ENCODE measurements at places on chromosomes 7 and 10. TPM values are rescaled to one million over a fixed set of nuclear protein-coding genes. Genes with fewer than 3 reads are reported as not detected.

The MEOX2 gene
- 47.8 TPM for total RNA-seq

The LIPJ gene
- total RNA-seq, result 0.09 TPM

The HOXA10 gene
- 27.6 TPM for total RNA-seq

The TMEM176A gene
- not detected for total RNA-seq

The DIP2C gene
- 10.7 TPM for total RNA-seq

The SPDYE16 gene
- total RNA-seq, result 0.22 TPM

DNA sequence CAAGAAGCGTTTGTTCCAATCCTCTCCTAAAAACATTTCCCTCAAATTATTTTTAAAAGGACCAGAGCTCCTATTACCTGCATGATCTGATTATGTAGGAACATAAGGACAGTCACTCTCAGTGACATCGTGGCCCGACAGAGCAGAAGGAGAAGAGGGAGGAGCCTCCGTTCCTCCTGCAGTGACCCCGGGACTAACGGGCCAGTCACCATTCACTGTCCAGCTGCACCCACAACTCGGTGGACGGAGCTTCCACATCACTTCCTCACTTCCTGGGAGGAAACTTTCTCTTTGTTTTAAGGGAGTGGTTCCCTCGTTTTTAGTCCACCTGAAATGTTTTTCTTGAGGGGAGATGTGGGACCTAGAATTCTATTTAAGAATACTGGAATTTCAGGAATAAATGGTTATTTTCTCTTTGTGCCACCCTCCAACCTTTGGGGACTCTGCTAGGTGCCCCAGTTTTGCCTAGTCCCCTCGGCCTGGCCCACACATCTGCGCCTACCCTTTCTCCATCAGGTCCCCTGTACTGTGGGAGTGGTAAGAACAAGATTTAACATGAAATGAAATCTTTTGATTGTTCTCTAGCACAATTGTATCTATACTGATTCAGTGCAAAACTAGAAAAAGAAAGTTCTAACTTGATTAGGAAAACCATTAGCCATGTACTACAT is 173.5 kb upstream of the RNF32 start:
- DNase-seq, result no peak

- DNase-seq, result peak; percentile 64
These were observed 39.0 kb downstream of the ADK start for GRCh38 chr10:74189999-74190421.

GRCh38 chr7:94050046-94050445 is 45.9 kb upstream of the BET1 start:
- DNase-seq, result no peak

- DNase-seq, result no peak
These were observed 42.1 kb downstream of the MDH2 start for GRCh38 chr7:76089865-76090475.

- peak; percentile 75 for DNase-seq
These were observed 47.8 kb downstream of the CPEB3 start for GRCh38 chr10:92242910-92243671.

DNA sequence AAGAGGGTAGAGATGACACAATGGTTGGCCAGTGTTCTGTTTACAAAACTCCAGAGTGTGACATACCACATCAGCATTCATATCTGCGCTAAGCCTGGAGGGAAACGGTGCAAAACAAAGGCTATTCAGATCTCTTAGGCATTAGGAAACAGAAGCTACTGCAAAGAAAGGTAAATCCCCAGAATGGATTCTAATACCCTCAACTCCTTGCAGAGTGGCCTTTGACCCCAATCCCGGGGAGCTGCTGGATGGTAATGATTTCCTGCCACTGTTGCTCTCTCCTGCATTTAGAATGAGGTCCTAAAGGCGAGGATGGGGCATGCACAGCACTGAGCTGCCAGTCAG is 65.2 kb downstream of the AOAH start:
- DNase-seq, result no peak

DNA sequence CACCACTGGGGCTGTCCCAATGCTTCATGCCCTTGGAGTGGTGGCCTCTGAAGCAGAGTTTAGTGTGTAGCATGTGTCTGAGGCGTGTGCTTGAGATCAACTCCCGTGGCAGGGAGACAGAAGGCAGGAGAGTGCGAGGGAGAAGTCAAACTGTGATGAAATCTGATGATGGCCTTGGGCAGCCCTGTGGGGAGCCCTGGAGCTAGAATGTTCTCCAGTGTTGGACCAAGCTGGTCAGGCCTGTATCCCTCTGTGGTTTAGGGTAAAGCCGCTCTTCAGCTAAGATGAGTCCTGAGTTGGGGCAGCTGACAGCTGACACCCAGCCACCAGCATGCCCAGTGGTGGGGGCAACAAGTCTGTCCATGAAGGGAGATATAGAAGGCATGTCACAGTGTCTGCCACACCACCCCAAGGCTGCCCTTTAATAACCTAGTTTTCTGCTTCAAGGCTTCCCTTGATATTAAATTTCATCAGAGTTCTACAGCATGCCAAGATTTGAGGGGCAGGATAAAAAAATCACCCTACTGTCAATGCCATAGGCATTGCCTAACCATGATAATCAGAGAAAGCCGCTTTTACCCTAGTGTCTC is 170.5 kb upstream of the SVIL start:
- no peak for DNase-seq

- DNase-seq, result no peak
These were observed 68.8 kb upstream of the SDK1 start for GRCh38 chr7:3232228-3232627.

DNA sequence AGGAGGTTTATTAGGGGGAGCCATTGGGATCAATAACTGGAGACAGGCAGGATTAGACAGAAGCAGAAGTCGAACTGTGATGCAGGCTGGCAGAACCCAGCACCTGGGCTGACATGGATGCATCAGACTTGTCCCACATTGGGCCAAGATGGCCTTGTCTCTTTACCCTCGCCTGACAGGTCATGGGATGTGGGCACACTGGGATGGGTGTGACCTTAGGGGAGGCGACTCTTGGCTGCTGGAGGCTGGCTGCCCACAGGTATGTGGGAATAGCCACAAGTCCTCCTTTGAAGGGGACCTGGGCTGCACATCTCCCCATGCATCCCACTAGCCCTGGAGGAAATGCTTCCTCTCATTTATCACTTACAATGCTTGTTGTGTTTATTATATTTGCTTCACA is 17.3 kb downstream of the NFE2L3 start:
- DNase-seq, result no peak

DNA sequence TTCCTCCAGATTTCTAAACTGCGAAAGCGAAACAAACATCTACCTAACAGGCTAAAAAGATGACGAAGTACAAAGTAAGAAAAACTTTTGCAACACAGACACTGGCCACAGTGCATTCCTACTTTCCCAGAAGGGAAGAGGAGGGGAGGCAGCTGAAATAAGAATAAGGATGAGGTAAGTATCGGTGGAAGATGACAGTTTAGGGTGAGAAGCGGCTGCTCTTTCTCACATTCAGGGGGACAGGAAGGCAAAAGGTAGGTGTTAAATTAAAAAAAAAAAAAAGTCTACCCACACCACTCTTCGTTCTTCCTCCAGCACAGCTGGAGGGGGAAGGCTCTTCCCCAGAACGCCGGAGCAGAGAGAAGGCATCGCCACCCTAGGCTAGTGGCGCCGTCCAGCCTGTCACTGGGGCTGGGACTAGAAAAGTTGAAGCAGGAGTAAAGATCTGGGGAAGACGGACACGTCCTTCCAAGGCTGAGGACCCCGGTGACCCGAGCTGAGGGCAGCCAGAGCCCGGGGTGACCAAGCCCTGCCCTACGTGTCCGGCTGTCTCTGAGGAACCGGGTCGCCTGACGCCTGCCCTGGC is 846 bp downstream of the DNAJC1 start:
- no peak for DNase-seq

- no peak for DNase-seq
These were observed 205.2 kb upstream of the PDE1C start for GRCh38 chr7:32275216-32276009.

GRCh38 chr7:129055294-129055816 is 444 bp upstream of the TNPO3 start:
- DNase-seq, result no peak

DNA sequence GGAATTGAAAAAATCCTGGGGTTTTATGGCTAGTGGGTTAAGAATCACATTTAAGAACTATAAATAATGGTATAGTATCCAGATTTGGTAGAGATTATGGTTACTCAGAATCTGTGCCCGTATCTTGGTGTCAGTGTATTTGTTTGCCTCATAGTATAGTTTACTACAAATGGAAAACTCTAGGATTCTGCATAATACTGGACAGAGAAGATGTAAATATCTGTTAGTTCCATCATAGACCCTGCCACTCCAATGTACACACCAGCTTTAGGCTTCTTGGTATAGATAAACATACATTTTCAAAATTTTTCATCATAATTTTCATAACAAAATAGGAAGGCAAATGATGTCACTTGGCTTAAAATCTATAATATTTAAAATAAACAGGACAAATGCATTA is 108.1 kb downstream of the CFTR start:
- DNase-seq, result no peak

- peak; percentile 52 for DNase-seq
These were observed 43.8 kb downstream of the ENO4 start for GRCh38 chr10:116892907-116893685.

- no peak for DNase-seq
These were observed 669.5 kb upstream of the GHITM start for GRCh38 chr10:83469728-83470331.

DNA sequence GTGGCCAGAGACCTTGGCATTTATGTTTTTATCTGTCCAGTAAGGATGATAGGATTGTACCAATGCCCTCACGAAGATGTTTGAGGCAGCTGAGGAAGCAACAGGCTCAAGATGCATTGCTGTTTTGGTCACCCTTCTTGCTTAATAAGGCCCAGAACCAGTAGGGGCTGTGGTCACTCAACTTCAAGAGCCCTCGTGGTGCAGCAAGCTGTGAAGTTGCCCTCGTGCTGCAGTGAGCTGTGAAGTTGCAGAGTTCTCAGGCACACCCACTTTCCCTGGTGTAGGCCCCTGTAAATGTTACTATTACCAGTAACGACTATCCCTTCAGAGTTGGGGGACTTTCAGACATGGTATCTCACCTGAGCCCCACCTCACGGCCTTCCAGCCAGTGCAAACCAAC is 207.6 kb upstream of the LYZL1 start:
- no peak for DNase-seq

- peak; percentile 64 for DNase-seq
These were observed at the start of gene PIK3CG for GRCh38 chr7:106865130-106866041. TSS of gene PIK3CG (plus strand) at chr7:106865282. CDS start at chr7:106867562, 2,280 bp downstream.

- no peak for DNase-seq
These were observed 70.6 kb downstream of the STK17A start for GRCh38 chr7:43653466-43653865.

- DNase-seq, result no peak
These were observed 3.2 kb upstream of the MRPS24 start for GRCh38 chr7:43872406-43873110.

DNA sequence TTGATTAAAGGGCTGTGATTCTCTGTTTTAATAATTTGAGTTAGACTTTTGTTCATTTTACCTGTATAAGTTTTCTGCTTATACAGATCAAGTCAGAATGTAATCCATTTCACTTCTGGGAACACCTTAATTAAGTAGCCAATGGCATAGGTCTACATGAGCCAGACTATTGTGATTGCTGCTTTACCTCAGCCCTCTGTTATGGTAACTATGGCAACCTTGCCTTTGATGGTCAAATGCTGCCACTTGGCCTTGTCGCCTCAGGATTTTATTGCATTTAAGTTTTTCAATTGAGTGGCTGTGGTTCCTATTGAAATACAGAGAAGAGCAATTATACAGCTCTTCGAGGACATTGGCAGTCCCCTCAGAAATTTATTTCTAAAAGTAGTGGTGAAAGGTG is 64.3 kb upstream of the TMEM106B start:
- DNase-seq, result no peak
